Cerebellar nuclear complex (tissue), 1 donor: ENCODE measurements at places on chromosomes 7 and 10.

DNA sequence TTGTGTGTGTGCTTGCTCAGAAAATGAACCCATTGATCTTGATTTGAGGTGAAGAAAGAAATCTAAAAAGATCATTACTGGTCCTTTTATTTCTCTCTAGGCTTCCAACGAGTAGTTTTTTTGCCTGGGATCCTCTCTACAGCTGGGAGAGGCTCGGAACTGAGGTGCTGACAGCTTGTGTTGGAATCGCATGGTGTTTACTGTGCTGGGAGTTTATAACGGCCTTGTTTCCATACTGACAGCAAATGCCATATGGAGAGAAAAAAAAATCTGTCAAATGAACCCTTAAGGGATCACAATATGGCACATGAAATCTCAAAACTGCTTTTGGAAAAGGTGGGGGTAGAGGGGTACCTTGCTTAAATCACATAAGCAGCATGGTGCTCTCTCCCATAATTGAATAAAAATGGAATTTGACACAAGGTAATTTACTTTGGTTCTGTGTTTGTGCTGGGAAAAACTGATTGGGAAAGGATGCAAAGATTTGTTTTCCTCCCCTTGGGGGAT lies 165.0 kb downstream of the RGS10 start:
- no peak for DNase-seq

DNA sequence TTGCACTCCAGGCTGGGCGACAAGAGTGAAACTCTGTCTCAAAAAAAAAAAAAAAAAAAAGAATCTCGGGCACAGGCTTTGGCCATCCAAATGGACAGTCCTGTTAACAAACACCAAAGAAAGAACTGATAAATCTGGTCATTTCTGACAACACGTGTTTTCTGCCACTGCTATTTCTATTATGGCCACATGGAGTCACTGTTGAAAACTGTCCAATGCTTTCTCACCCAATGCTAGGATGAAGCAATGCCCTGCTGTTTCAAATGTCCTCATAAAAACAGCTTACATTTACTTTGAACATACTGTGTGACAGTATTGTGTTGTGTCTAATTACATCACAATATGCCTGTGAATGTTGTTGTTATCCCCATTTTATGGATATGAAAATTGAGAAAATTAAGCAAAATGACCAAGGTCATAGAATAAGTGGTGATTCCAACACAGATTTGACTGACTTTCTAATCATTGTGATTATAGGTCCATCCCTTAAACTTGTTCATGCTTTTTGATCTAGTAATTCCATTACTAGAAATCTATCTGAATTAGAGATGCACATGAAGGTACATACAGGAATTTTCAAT lies 19.9 kb upstream of the MAP3K8 start:
- DNase-seq, result no peak

GRCh38 chr7:157445956-157446295 lies 109.1 kb downstream of the DNAJB6 start:
- no peak for DNase-seq

DNA sequence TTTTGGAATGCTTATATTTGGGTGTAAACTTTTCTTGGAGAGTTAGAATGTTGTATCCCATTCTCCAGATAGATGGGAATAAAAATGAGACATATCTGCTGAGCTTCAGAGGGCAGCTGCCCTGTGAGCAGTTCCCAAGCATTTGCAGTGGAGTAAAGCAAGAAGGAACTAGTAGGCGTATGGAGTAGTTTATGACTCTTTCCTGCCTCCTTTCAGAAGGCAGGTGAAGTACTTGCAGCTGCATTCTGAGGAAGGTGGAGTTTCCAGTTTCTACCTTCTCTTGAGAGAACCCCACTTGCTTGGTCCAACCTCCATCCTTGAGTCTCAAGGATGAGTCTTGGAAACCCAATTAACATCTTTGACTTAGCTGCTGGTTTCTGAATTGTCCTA lies 563.6 kb downstream of the LRMDA start:
- DNase-seq, result no peak

- no peak for DNase-seq
Measured at GRCh38 chr10:31194986-31195385, 124.0 kb upstream of the ZEB1 start.

- DNase-seq, result no peak
Measured at GRCh38 chr7:114924038-114924712, 2.3 kb downstream of the MDFIC start.

GRCh38 chr7:3415861-3416312 lies 114.8 kb downstream of the SDK1 start:
- no peak for DNase-seq

- no peak for DNase-seq
Measured at GRCh38 chr7:76048668-76048988, 722 bp downstream of the MDH2 start.

DNA sequence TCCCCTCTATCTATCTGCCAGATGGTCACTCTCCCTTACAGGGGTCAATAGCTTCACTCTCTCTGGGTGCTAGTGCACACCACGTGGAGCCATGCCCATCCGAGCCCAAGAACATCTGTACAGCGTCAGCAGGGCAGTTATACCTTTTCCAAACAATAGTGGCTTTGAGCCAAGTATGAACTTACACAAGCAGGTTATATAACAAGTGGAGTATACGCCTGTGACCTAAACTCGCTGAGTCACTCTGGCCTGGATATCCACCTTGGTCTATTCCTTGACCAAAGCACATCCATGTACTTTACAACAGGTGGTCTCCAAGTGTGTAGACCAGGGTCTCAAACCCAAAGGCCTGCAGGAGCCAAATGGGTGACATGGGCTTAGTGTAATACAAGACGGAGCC lies 20.3 kb downstream of the PLAC9 start:
- no peak for DNase-seq

- DNase-seq, result no peak
Measured at GRCh38 chr10:71623098-71623985, 96.2 kb downstream of the C10orf105 start.

GRCh38 chr7:22666732-22667131 lies 60.3 kb upstream of the IL6 start:
- no peak for DNase-seq

GRCh38 chr7:27947586-27948278 lies 207.8 kb downstream of the TAX1BP1 start:
- DNase-seq, result no peak

- DNase-seq, result no peak
Measured at GRCh38 chr7:367351-367901, 77.5 kb downstream of the FOXL3 start.

- DNase-seq, result no peak
Measured at GRCh38 chr10:98567391-98568133, 120.8 kb upstream of the HPS1 start.

DNA sequence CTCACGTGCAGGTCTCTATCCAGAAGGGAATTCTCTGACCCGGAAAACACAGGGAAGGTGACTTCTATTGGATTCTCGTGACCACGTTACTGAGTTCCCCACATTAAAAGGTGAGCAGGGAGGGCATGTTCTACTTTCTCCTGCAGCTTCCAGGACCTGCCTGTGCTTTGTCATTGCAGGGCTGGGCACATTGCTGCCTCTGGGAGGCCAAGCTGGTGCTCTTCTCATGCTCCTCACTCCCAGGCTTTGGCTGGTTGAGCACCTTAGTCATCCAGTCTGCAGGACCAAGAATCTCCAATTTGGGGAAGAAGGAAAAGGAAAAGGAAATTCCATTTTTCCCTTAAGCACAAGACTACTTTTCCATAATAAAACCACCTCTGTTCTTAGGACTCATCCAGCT lies 86.5 kb upstream of the TMEM72 start:
- DNase-seq, result no peak

DNA sequence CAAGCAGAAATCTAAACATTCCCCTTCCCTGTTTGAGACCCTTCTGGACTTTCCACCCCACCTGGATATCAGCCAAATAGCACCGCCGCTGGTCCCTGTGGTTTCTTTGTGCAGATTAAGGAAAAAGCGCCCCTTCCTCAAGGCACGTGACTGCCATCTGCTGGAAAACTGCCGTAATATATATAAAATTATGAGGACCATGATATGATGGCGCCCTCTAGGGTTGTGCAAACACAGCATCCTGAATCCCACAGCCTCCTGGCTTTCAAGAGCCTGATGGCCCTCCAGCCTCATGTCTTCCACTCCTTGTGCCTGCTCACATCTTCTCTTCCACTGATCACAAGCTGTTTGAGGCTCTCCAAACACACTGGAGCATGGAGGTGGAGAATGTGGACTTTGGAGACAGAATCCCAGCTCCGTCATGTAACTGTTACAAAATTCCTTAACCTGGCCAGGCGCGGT lies 121.3 kb downstream of the MYL10 start:
- no peak for DNase-seq

DNA sequence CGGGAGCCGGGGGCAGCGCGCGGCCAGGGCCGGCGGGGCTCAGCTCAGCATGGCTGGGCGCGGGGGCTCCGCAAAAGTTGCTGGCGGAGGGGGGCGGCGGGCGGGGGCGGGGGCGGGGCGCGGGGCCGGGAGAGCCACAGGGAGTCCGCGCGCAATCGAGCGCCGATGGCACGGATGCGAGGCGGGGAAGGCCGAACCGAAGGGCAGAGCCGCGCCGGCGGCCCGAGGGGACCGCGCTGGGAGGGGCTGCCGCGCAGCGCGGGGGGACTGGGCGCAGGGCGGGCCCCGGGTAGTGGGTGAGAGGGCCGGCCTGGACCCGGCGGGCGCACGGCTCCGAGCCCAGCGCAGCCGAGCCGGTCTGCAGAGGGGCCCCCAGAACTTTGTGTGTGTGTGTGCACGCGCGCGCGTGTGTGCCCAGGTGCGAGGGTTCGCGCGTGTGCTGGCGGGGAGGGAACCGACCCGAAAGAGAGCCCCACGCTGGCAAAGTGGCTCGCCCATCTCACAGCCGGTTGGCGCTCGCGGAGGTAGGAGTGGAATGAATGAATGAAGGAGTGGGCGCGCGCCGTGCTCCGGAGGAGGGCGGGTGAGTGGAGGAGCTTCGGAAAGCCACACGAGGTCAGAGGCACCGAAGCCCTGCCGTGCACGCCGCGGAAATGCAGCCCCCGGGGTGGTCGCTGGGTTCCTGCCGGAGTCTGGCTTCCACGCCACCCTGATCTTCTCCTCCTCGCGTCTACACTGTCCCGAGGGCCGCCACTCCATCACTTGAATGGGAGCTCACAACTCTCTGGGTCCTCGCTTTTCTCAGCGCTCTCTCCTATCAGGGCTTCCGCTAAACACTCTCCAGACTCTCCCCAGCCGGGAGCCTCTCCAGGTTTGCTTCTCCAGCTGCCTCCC lies at the start of gene HIPK2:
Gene HIPK2 (minus strand): TSS at position 51 of the 894 bp plus-strand sequence. CDS start 375 bp downstream, outside the sequence.
- no peak for DNase-seq

- no peak for DNase-seq
Measured at GRCh38 chr10:124477614-124478363, 16.2 kb downstream of the LHPP start.

DNA sequence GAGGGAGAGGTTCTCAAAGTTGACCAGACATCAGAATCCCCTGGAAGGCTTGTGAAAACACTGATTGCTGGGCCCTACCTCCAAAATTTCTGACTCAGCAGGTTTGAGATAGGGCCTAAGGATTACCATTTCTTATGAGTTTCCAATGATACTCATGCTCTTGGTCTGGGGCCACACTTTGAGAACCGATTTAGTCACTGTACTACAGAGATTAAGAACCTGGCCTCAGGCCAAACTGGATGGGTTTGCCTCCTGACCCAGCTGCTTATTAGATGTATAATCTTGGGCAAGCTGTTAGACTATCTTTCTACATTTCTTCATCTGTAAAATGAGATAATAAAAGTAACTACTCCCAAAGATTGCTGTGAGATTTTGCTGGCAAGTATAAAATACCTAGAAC lies 77.1 kb upstream of the SCIN start:
- DNase-seq, result no peak

DNA sequence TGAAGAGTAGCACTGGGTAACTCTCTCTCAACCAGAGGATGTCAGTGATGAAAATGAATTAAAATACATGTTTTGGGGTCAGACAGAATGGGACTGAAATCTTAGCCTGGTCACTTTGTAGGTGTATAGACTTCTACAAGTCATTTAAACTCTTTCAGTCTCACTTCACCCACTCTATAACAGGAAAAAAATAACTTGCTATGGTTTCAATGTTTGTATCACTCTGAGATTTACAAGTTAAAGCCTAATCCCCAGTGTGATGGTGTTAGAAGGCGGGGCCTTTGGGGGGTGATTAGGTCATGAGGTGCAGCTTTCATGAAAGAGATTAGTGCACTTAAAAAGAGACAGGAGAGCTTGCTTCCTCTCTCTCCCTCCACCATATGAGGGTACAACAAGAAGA lies 134.8 kb downstream of the INHBA start:
- no peak for DNase-seq

GRCh38 chr7:4099651-4100050 lies 582.4 kb upstream of the FOXK1 start:
- DNase-seq, result no peak

DNA sequence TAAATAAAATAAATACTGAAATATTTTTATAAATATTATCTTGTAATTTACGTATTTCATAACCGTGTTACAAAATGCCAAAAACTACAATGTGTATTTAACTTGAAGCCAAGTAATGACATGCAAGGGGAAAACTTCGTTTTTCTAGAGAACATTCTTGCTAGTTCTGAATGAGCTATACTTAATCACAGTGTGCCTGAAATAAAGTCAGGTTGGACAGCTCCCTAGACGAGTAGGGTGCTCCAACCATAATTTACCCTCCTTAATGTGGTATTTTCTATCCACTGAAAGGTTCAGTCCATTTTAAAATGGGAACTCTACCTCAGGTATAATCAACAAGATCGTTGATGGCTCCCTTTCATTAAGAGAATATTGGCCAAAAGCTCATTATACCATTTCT lies 194.5 kb upstream of the AHR start:
- no peak for DNase-seq

DNA sequence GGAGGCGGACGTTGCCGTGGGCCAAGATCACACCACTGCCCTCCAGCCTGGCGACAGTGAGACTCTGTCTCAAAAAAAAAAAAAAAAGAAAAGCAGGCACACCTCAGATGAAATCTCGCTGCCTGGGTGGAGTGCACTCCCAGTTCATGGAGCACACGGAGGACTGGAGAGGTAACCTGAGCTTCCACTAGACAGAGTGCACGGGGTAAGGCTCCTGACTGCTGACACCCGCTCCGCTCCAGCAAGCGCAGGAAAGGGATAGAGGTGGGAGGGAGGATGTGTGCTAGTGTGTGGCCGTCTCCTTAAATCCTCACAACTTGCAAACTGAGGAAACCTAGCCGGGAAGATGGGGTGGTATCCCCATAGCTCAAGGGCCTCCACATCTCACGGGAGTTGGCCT lies 50.8 kb downstream of the FAM53B start:
- DNase-seq, result peak; percentile 45

GRCh38 chr10:133117688-133118071 lies 30.0 kb downstream of the ADGRA1 start:
- no peak for DNase-seq

- DNase-seq, result no peak
Measured at GRCh38 chr10:22222236-22223190, 4.7 kb upstream of the EBLN1 start.

- no peak for DNase-seq
Measured at GRCh38 chr7:68691261-68692216, 906.7 kb upstream of the AUTS2 start.

- DNase-seq, result no peak
Measured at GRCh38 chr7:85673876-85674275, 487.0 kb upstream of the SEMA3D start.
